Cardiac muscle cell (in vitro differentiated cells and primary cell): ENCODE measurements at places on chromosomes 6 and 20. TPM values are rescaled to one million over a fixed set of nuclear protein-coding genes. Genes with fewer than 3 reads are reported as not detected.

FABP7 gene
- 1.8 and 6.4 TPM in 2 replicates for polyA plus RNA-seq

PPP1R11 gene
- polyA plus RNA-seq: 47.7 and 63.7 TPM in 2 replicates

TTK gene
- 3.7 and 27.7 TPM in 2 replicates for polyA plus RNA-seq

COL19A1 gene
- 0.10 TPM in 1 of 2 replicates, not detected in the other for polyA plus RNA-seq

TINAG gene
- not detected in 2 replicates for polyA plus RNA-seq

CST1 gene
- not detected in 2 replicates for polyA plus RNA-seq

CPNE5 gene
- polyA plus RNA-seq: 51.6 and 56.5 TPM in 2 replicates

KLHDC3 gene
- 343 and 472 TPM in 2 replicates for polyA plus RNA-seq

LGSN gene
- polyA plus RNA-seq: not detected in 2 replicates

RAB44 gene
- not detected in 2 replicates for polyA plus RNA-seq

GMPR gene
- 29.6 and 32.0 TPM in 2 replicates for polyA plus RNA-seq

PCK1 gene
- 0.64 TPM in 1 of 2 replicates, not detected in the other for polyA plus RNA-seq

KCNQ5 gene
- 31.4 and 45.6 TPM in 2 replicates for polyA plus RNA-seq

HAO1 gene
- not detected in 2 replicates for polyA plus RNA-seq

TOX2 gene
- polyA plus RNA-seq: 0.32 and 0.84 TPM in 2 replicates

JPH2 gene
- 97.2 and 142 TPM in 2 replicates for polyA plus RNA-seq

ZC2HC1B gene
- polyA plus RNA-seq: not detected in 2 replicates

BNIP5 gene
- not detected in 2 replicates for polyA plus RNA-seq

C2 gene
- 0.48 and 1.5 TPM in 2 replicates for polyA plus RNA-seq

NKAIN4 gene
- polyA plus RNA-seq: 0.44 TPM in 1 of 2 replicates, not detected in the other

EPHA7 gene
- polyA plus RNA-seq: 35.8 and 39.5 TPM in 2 replicates

RIPOR3 gene
- polyA plus RNA-seq: 0.91 and 4.8 TPM in 2 replicates

CPXM1 gene
- polyA plus RNA-seq: 98.5 and 181 TPM in 2 replicates

EMILIN3 gene
- 0.45 and 0.54 TPM in 2 replicates for polyA plus RNA-seq

CDH26 gene
- polyA plus RNA-seq: 0.38 and 0.96 TPM in 2 replicates

C20orf202 gene
- 0.19 and 0.27 TPM in 2 replicates for polyA plus RNA-seq

OLIG3 gene
- polyA plus RNA-seq: not detected in 2 replicates

CSE1L gene
- polyA plus RNA-seq: 78.9 and 101 TPM in 2 replicates

IRAK1BP1 gene
- 4.7 and 7.7 TPM in 2 replicates for polyA plus RNA-seq

SPATS1 gene
- polyA plus RNA-seq: not detected in 2 replicates

WFDC12 gene
- polyA plus RNA-seq: not detected in 2 replicates

DEFB119 gene
- polyA plus RNA-seq: not detected in 2 replicates

MPC1 gene
- 67.2 and 122 TPM in 2 replicates for polyA plus RNA-seq

RPS10 gene
- polyA plus RNA-seq: 558 and 632 TPM in 2 replicates

SLPI gene
- polyA plus RNA-seq: 6.0 TPM in 1 of 2 replicates, not detected in the other

ADGRB3 gene
- polyA plus RNA-seq: 1.2 and 2.5 TPM in 2 replicates

TNNC2 gene
- polyA plus RNA-seq: 62.4 and 96.3 TPM in 2 replicates

MCCD1 gene
- not detected in 2 replicates for polyA plus RNA-seq

OXT gene
- polyA plus RNA-seq: not detected in 2 replicates

DLK2 gene
- 4.6 and 5.0 TPM in 2 replicates for polyA plus RNA-seq

CRYBG1 gene
- 0.15 and 0.22 TPM in 2 replicates for polyA plus RNA-seq
